ENCODE measurements at places on chromosomes 4 and X.

DNA sequence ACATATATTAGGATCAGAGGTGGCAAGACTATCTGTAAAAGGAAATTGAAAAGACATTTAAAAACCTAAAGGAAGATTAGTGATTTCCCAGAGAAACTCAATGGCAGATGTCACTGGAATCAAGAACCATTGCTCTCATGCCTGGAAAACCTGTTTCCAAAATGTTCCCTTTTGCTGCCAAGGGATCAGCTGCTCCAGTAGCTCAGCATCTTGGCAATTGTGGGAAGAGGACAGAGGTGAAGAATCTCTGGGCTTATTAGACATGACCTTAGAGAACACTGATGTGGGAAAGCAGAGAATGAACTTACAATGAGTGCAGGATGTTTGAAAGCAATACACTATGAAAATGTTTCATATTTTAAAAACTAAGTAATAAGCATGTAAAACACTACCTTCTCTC lies 98.3 kb downstream of the SHROOM3 start:
- DNase-seq, result no peak

- no peak for DNase-seq
These were observed 99.4 kb upstream of the NDP start for GRCh38 chrX:44072631-44073030.

GRCh38 chr4:71545168-71545567 lies 206.3 kb downstream of the SLC4A4 start:
- DNase-seq, result no peak

DNA sequence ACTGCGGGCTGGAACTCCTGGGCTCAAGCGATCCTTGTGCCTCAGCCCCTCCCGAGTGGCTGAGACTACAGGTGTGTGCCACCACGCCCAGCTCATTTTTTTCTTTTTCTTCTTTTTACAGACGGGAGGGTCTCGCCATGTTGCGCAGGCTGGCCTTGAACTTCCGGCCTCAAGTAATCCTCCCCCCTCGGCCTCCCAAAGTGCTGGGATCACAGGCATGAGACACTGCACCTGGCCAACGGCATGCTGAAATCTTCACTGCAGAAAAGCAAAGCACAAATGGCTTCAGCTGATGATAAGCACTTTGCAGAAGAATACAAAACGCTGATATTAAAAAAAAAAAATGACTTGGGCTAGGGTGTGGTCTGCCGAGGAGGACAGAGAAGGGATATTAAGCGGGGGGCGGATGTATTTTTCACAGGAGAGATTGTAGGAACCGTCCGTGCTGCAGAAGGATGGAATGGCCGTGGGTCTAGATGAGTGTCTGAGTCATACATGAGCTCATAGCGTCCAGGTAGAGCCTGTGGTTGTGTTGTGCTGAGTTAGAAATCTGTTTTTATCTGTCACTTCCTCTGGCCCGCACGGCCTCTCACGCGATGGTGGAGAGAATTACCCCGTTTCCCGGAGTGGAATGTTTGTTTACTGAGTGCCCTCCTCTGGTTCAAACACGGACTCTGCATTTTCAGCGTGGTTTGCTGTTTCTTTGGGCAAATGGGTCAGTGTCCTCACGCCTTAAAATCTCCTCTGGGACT lies 8.5 kb upstream of the AKAP17A start:
- no peak for DNase-seq

- no peak for DNase-seq
These were observed 63.7 kb upstream of the PLAC1 start for GRCh38 chrX:134721766-134722532.

- no peak for DNase-seq
These were observed 1240.7 kb downstream of the C4orf33 start for GRCh38 chr4:130336585-130337217.

Measured in HCEC 1CT (cell line).